Renal pelvis (tissue), 12 donors: ENCODE measurements at places on chromosomes 6 and 20. TPM values are rescaled to one million over a fixed set of nuclear protein-coding genes. Genes with fewer than 3 reads are reported as not detected.

The MOXD1 gene
- 168 TPM for polyA plus RNA-seq

The EZR gene
- 292 TPM for polyA plus RNA-seq

The ADAT2 gene
- polyA plus RNA-seq, result 24.5 TPM

The BPIFB4 gene
- polyA plus RNA-seq, result not detected

The C6orf132 gene
- 5.2 TPM for polyA plus RNA-seq

The TFAP2D gene
- polyA plus RNA-seq, result not detected

DNA sequence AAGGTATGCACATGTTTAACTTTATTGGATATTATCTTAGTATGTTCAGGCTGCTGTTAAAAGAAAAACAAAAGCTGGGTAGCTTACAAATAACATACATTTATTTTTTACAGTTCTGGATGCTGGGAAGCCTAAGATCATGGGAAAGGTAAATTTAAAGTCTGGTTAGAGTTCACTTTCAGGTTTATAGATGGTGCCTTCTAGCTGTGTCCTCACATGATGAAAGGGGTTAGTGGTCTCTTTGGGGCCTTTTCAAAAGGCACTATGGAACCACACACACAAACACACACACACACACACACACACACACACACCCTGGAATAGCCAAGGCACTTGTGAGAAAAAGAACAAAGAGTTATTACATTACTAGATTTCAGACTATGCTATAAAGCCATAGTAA is 805.8 kb upstream of the GJE1 start:
- DNase-seq, result no peak

GRCh38 chr20:32674362-32674789 is 635 bp upstream of the C20orf203 start:
- DNase-seq, result no peak

DNA sequence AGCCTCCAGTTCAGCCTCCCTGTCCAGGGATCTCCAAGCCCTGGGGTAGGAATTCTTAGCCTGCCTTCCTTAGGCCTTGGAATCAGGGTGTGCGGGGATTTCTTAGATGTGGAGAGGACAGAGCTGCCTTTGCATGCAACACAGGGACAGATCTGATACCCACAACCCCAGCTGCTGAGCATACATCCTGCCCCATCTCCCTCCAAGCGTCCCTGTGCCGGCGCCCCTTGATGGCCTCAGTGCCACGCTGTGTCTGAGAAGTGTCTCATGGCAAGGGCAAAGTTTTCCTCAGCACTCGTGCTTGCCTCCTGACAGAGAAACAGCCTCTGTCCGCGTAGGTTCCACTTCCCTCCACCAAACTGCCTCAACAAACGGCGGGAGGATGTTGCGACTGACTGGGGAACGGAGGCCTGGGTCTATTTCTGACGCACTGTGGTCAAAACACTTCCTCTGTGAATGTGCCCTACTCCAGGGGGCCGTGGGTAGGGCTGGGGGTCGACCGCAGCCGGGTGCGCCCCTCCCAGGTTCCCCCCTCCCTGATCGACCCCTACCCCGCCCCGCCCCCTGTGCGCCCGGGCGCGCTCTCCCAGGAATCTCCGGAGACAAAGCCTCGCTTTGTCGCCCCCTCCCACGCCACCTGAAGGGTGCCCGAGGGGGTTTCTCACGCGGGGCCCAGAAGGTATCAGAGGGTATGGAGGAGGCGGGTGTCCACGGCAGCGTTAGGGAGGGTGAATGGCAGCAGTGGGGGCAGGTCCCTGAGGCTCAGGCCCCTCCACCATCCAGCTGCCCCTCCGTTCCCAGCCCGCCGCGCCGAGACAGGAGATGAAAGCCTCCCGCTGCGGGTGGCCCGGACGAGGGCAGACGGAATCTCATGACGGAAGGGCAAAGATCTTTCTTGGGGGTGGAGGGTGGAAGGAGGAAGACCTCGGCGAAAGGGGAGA is 806 bp downstream of the MICAL1 start:
- DNase-seq, result no peak

- DNase-seq, result no peak
Observed at GRCh38 chr20:38187517-38187916, 22.4 kb upstream of the TGM2 start.

DNA sequence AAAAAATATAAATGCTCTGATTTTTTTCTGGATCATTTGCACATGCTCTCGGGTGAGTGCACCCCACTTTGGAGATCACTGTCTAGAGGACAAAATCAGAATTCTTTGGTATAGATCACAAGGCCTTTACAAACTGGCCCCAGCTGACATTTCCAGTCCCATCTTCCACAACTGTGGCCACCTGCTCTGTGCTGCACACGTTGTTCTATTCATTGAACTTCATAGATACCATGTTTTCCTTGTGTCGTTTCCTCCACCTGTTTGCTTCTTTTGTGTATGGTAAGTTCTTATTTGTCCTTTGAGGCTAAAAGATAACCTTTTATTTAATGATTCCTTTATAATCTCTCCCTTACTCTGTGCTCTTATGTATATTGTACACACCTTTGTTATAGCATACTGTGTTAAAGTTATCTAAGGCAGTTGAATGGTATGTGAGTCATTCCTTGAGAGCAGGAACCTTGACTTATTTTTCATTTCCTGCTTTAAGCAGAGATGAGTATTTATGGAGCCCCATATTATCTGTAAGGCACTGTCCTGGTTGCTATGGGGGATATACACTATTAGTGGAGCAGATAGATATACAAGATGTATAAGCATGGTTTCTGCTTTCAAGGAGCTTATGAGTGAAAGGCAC is 12.0 kb upstream of the SLC17A5 start:
- no peak for DNase-seq

- peak; percentile 86 for DNase-seq
Observed at GRCh38 chr20:46568570-46569129, 18.2 kb upstream of the OCSTAMP start.

DNA sequence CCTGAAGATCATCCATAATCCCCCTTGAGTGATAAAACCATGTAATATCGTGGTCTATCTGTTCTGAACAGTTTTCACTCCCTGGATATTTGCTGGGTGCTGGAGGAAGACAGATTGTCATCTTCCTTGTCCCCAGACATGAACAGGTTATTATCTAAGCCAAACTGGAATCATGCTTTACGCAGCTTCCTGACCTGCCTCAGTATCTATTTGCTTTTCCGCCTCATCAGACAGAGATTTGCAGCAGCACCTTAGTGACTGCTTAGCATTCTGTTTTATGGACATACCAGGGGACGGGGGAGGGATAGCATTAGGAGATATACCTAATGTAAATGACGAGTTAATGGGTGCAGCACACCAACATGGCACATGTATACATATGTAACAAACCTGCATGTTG is 124.6 kb downstream of the SLC23A2 start:
- DNase-seq, result no peak

DNA sequence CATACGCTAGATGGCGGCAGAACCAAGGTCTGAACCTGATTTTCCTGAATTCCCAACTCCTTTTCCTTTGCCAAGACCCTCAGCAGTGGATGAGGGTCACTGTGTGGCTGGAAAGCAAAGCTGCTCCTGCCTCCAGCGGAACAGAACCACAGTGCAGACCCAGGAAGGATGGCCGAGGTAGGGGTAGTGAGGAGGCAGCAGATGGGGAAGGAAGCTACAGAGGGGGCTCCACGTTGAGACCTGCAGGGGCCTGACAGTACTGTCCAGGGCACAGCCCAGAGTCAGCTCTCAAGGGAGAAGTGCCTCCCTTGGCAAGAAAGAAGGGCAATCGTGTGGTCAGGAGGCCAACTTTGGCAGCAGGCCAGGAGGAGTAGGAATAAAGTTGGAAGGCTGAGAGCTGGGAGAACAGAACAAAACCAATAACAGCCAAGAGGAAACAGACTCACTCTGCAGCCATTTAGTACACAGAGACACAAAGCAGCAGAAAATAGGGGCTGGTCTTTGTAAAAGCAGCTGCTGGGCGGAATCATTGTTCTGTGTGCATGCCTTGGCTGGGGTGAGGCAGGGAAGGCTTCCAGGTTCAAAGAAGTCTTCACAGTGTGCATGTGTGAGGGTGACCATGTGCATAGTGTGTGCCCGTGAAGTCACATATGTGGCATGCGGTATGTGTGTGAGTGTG is 3.1 kb downstream of the GABRR2 start:
- peak; percentile 66 for DNase-seq

DNA sequence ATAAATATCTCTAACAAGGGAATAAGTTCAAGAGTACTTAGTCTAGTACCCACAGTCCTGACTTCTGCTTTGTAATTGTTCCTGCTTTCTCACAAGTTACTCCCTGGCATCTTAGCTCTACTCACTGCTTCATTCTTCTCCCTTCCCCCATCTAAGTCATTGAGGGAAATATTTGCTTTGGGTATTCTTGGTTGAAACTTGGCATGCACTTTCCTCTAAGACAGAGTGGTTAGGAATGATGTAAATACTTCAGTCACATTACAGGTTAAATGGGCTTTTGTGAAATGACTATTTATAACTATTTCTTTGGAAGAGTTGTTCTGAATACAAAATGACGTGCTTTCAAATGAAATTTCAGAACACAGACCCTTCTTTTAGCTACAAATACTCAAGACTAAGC is 67.7 kb upstream of the PLEKHG1 start:
- DNase-seq, result no peak

- DNase-seq, result no peak
Observed at GRCh38 chr6:160881148-160881808, 110.3 kb upstream of the MAP3K4 start.

GRCh38 chr6:46452312-46452917 is 38.8 kb downstream of the RCAN2 start:
- DNase-seq, result no peak

DNA sequence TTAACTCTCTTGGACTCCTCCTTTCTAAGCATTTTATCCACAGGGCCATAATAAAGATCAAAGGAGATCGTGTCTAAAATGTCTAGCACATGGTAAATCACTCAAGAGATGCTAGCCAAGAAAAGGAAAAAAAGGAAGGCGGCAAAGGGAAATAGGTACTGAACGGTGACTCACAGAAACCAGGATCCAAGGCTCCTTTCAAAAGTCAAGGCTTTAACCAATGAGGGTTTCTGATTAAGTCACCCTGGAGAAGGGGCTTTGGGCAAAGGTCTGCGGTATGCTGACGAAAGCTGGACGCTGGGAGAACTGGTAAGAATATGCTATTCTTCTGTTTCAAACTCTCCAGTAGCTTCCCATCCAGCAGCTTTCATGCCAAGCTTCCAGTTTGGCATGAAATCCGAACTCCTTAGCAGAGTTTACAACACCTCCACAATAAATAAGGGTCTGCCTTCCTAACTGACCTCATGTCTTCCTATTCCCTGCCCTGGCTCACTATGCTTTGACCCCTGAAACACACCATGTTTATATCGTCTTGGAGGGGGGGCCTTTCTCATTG is 1.0 kb downstream of the TOMM34 start:
- no peak for DNase-seq

DNA sequence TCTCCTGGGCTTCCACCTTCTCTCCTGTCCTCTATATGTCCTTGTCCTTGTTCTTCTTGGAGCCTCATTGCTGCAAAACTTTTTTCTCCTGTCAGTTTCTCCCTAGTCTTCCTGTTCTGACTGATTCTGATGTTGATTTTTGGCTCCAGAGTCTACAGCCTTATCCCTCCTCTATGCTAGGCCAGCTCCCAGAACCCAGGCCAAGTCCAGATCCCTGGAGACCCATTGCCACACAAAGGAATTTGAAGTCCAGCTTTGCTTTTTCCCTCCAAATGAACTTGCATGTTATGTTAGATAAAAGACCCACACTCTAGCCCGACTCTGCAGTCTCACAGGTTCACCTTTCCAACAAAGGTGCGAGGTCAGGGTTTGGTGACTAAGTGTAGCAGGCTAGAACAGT is 203.1 kb downstream of the FNDC1 start:
- DNase-seq, result no peak

DNA sequence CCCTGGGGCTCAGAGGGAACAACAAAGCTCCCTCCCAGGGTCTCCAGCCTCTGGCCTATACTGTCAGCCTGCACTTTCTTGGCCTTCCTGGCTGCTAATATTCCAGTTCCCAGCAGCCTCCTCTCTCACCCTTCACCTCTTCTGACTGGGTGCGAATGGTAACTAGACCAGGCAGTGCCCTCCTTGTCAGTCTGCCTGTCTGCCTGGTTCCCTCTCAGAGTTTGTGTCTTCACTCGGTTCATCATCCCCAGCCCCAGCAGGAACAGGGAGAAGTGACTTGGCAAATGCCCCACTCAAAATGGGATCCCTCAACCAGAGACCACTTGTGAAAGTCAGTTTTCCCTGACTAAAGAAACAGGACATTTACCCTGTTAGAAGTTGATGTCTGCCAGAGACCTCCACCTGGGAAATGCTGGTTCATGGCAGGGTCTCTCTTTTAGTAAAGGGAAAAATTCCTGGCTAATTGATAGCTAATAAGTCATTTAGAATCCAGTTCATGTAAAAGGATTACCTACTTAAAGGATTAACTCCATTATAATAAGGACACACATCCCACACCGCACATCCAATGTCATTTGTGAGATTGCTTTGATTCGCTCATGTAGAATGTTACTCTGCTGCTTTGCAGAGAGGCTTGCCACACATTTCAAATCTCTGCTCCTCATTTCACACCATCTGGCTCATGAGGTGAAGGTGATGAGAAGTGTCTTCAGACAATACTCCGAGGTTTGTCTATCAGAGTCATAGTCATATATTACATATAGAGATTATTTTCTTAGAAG is 18.6 kb upstream of the MICB start:
- no peak for DNase-seq

- DNase-seq, result no peak
Observed at GRCh38 chr6:30530014-30530413, 26.3 kb downstream of the GNL1 start.

GRCh38 chr6:47621838-47622449 is 76.4 kb upstream of the ADGRF4 start:
- DNase-seq, result no peak

DNA sequence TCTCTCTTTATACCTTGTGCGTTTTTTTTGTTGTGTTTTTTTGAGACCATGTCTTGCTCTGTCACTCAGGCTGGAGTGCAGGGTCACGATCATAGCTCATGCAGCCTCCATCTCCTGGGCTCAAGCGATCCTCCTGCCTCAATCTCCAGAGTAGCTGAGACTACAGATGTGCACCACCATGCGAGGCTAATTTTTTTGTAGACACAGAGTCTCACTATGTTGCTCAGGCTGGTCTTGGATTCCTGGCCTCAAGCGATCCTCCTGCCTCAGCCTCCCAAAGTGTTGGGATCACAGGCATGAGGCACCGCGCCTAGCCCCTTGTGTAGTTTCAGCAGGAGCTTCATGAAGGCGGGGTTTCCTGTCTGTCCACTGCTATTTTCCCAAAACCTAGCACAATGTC is 27.3 kb downstream of the PDRG1 start:
- no peak for DNase-seq

GRCh38 chr6:122154912-122155575 is 244.4 kb upstream of the HSF2 start:
- DNase-seq, result no peak

DNA sequence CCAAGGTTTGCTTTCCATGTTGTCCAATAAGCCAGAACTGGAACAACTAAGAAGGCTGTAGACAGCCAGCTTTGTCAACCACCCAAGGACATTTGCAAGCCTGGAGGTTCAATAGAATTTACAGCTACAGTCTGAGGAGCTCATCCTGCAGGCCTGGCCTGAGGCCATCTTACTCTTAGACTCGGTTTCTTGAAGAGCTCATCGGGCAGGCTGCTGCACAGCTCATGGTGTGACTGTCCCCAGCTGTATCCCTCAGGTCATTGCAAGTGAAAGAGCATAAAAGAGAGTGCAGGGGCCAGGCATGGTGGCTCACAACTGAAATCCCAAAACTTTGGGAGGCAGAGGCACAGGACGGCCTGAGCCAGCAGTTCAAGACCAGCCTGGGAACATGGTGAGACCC is 96.9 kb upstream of the FOXQ1 start:
- no peak for DNase-seq
